ENCODE measurements at places on chromosomes 1 and 21.

DNA sequence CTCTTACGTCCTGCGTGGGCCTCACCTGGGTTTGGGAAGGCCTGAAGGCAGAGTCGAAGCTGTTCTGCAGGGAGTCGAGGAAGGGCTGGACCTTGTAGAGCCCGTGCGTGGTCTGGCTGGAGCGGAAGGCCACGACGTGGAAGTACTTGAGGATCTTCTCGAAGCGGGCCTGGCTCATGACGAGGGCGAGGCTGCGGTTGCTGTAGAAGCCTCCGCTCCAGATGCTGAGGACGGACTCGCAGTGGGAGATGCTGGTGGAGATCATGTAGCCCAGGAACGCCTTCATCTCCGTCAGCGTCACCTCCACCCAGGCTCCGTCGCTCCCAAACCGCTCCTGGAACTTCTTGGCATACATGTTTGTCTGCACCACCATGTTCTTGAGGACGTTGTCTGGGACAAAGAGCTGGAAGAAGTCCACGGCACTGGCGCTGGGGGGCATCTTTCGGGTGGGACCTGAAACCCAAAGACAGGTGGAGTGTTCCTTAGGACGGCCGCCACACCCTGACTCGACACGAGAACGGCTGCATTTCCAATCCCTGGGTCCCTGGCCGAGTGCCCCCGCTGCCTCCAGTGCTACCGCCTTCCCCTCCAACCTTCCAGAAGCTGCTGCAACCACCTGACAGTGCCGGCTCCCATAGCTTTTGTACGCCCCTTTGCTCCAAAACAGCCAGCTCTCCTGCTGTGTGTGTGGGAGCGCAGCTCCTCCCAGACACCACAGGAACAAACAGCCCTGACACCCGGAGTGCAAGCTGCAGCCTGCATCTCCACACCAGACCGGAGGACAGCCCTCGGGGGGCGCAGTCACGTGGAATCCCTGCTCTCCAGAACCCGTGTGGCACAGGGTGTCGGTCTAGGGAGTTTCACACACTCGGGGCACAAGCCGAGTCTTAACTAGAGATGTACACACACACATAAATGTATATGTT is 69.0 kb downstream of the PGBD5 start:
- no peak for DNase-seq

- no peak for DNase-seq
These were observed 40.6 kb downstream of the SRRM1 start for GRCh38 chr1:24683713-24684162.

GRCh38 chr1:245054105-245054504 is 100.7 kb upstream of the KIF26B start:
- DNase-seq = no peak

DNA sequence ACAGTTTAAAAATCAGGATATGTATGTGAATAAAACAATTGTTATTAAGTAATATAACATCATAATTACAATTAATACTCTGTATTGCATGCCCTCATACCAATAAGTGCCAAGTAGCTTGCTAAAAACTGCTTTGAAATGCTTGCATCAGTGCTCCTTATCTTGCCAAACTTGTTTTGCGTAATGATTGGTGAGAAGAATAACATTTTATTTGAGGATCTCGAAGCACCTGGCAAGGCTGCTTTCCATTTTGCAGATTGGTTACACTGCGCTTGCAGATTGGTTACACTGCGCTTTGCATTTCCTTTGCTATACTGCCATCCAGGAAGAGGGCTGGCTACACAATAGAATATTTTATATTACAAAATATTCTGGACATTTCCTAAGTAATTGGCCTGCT is 1.7 kb upstream of the PBX1 start:
- no peak for DNase-seq

DNA sequence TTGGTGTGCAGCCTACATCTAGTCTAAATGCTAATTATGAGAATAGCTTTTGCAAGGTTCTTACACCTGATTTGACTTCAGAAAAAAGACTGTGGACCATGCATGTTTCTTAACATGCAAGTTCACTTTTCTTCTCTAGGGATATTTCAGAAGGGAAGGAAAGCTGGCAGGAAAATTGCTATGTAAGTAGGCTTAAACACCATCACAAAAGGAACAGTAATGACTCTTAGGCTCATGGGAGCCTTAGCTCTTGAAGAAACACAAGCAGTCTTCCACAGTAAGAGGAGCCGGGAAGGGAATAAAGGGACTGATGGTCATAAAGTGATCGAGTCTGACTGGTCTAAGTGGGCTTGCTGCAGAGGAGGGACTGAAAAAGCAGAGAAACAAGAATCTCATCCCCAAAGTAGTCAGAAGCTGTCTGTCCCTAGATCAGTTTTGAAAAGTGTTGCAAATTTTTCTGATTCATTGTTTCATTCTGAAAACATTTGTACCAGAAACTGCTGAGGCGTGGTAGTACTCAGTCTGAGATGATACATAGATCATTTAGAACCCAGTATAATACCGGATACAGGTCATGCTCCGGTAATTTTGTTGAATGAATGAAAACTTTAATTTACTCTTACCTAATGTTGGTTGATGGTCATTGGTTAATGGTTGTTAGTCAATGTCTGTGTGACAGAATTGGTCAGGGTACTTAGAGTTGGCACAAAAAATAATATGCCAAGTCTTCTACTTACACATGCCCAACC is 40.9 kb downstream of the SMYD2 start:
- no peak for DNase-seq

- DNase-seq = no peak
These were observed 13.8 kb upstream of the RIPPLY3 start for GRCh38 chr21:36992671-36993070.

- no peak for DNase-seq
These were observed 1208.5 kb upstream of the ADGRL4 start for GRCh38 chr1:80214888-80215540.

All from SK-N-DZ (cell line).